ENCODE measurements at places on chromosomes 1 and 21.
A peak's percentile ranks its signal among the peaks of the same experiment; 100 is the strongest.

GRCh38 chr1:104266612-104267011 is 516.9 kb downstream of the AMY1C start:
- no peak for DNase-seq

GRCh38 chr1:197178998-197179397 is 32.5 kb upstream of the ASPM start:
- DNase-seq, result no peak

DNA sequence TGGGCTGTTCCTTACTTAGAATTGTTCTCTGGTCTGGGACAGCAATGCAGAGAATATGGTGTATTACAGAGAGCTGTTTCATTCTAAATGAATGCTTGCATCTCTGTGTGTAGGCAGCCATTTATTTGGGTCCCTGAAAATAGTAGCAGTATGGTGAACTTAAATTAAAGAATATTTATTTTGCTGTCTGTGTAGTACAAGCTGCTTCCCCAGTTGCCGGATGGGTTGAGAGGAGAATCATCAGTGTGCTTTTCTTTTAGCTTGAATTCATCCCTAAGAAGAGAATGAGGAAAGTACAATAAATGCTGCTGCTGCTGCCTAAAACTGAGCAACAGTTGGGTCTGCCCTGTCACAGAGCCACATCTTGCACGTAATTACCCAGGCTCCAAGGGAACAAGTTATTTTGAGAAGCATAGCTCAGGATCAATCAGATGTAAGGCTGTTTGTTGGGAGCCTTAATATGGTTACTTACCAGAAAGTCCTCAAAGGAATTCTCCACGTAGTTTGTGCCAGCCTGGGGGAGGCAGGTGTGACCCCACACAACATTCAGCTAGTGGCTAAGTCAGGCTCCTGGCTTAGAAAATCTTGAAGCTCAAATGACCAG is 16.6 kb downstream of the ACTN2 start:
- no peak for DNase-seq

GRCh38 chr1:97739596-97740103 is 181.2 kb downstream of the DPYD start:
- DNase-seq, result no peak

DNA sequence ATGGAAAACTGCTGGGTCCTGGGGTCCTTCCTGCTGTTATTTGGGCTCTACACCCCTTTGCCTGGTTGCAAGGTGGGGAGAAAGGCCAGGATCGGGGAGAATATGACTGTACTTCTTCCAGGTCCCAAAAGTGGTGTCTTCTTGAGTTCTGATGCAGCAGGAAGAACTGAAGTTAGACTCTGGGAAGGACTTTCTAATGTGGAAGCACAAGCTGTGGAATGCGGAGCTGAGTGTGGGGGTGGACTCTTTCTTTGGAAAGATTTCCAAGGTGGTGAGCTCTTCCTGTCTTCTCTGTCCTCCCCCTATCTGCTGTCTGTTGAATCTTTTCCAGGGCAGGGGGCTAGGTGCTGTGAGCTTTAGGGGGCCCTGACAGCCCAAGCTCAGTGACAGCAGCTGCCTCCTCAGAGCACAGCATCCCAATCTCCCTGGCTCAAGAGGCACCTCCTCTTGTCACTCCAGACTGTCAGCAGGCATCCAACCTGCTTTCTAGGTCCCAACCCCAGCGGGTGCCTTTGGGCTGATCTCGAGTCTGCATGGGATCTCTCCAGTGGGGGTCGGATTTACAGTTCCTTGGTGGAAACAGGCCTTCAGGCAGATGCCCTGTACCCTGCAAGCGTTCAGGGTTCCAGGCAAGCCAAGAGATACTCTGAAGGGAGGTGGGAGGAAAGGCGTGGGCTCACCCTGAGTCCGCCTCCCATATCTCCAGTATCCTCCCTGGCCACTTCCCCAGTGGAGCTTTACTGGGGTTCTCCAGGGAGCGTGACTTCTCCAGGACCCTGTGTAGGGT is 23.2 kb downstream of the ADORA1 start:
- DNase-seq, result no peak

- DNase-seq, result no peak
Measured at GRCh38 chr1:160541622-160542302, 18.7 kb upstream of the SLAMF6 start.

- DNase-seq, result no peak
Measured at GRCh38 chr1:5340560-5341130, 651.6 kb downstream of the NPHP4 start.

DNA sequence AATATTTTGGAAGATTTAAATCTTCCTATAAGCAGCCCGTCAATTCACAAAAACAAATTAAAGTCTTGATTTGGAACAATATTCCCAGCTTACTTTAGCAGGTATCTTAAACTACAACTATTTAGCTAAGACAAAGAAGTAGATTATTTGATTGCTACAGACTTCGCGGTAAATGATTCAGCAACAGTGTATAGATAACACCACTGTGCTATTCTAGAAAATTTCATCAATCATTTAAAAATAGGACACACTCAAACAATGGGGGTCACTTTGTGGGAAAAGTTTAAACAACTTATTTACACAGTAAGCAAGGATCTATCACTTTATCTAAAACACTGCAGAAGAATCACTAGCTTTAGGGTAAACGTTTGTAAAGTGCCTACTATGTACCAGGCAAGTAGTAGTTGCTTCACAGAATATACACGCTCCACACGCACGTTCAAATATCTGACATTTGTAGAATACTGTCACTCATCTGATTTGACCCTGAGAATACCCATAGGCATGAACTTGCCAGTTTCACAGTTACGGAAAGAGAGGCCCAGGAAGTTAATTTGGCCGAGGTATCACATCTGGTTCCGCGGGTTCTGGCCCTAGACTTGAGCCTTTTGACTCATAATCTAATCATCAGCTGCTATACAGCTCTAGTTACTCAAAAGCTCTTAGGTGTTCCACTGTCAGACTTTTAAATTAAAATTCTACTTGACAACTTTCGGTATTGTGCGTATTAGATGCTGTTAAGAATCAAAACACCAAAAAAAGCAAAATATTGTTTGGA is 876 bp downstream of the DENND2C start:
- DNase-seq, result no peak

DNA sequence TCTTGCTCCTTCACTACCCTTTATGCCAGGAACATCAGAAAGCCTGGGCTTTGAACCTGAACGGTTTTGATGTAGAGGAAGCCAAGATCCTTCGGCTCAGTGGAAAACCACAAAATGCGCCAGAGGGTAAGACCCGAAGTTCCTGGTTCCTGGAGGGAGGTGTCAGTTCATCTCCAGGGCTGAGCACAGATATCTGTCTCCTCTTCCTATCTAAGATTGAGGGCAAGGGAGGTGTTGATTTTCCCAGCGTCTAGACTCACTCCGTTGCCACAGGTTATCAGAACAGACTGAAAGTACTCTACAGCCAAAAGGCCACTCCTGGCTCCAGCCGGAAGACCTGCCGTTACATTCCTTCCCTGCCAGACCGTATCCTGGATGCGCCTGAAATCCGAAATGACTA is 915 bp downstream of the CDC20 start:
- DNase-seq, result no peak

GRCh38 chr1:88523854-88524528 is 160.1 kb upstream of the PKN2 start:
- no peak for DNase-seq

DNA sequence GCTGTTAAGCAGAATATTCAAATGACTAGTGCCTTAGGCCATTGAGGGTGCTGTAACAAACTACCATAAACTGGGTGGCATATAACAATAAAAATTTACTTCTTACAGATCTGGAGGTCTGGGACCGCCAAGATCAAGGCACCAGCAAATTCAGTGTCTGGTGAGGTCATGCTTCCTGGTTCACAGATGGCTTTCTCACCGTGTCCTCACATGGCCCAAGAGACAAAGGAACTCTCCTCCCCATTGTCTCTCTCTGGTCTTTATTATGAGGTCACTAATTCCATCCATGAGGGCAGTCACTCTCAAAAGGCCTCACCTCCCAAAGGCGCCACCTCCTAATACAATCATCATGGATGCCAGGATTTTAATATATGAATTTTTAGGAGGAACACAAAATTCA is 127.3 kb downstream of the GABPA start:
- no peak for DNase-seq

DNA sequence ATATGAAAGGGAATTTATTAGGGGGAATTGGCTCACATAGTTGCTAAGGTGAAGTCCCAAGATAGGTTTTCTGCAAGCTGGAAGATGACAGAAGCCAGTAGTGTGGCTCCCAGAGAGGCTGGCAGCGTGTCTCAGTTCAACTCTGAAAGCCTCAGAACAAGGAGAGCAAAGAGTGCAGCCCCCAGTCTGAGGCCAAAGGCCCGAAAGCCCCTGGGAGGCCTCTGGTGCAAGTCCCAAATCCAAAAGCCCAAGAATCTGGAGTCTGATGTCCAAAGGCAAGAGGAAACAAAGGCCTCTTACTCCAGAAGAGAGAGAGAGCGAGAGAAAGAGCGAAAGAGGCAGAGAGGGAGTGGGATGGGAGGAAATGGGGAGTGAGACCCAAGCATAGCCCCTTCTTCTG is 18.3 kb downstream of the KCNA2 start:
- no peak for DNase-seq

- DNase-seq, result no peak
Measured at GRCh38 chr1:160351629-160352028, 8.4 kb downstream of the NCSTN start.

DNA sequence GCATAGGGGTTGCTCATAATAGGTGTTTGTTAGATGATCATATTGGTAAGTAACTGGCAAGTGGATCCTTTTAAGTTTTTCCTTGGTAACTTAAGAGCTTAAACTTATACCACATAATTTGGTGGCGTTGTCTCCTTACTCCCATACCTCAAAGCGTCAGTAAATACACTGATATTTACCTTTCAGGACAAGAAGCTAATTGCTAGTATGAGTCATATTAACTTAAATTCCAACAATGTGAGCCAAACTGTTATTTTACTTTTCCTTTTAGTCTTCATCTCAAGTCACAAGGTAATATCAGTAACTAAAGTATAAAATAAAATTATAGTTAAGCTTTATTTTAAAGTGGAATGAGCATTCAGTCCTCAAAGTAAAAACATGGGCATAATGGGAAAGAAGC is 9.0 kb upstream of the SH3GLB1 start:
- no peak for DNase-seq

- DNase-seq, result no peak
Measured at GRCh38 chr21:25215698-25216384, 391.4 kb downstream of the MRPL39 start.

DNA sequence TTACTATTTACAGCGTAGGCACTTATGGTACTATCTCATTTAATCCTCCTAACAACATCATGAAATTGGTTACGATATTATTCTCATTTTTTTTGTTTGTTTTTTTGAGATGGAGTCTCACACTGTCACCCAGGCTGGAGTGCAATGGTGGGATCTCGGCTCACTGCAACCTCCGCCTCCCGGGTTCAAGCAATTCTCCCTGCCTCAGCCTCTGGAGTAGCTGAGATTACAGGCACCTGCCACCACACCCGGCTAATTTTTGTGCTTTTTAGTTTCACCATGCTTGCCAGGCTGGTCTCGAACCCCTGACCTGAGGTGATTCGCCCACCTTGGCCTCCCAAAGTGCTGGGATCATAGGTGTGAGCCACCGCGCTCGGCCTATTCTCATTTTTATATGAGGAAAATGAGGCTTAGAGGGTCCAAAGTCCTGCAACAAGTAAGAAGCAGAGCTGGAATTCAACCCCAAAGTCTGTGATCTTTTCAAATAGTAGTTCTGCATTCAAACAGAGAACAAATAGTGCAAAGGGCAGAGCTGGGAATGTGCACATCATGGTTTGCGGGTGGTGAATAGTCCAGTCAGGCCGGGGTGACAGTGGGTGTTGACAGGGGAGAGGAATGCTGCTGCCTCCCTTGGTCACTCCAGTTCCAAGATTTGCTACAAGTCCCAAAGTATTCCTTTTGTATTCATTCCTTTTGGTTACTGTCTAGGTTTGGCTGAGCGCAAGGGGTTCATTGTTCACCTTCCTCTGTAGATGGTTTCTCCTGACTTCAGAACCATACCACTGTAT is 4.6 kb downstream of the PRUNE1 start:
- DNase-seq, result no peak

DNA sequence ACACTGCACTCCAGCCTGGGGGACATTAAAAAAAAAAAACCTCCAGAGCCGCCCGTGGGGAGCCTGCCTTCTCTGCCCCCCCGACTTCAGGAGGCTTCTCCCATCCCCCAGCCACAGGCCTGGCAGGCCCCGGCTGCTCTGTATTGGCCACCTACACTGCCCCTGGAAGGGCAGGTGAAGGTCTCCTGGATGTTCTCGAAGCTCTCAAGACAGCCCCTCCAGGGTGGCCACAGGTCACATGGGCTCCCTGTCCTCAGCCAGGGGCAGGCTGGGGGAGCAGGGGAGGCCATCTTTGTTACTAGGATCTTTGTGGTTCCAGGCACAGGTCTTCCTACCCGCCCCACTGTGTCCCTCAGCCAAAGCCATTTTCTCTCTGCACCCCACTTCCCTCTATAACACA is 32.8 kb downstream of the PADI6 start:
- DNase-seq, result no peak

- DNase-seq, result no peak
Measured at GRCh38 chr21:45632160-45632559, 11.4 kb upstream of the PCBP3 start.

DNA sequence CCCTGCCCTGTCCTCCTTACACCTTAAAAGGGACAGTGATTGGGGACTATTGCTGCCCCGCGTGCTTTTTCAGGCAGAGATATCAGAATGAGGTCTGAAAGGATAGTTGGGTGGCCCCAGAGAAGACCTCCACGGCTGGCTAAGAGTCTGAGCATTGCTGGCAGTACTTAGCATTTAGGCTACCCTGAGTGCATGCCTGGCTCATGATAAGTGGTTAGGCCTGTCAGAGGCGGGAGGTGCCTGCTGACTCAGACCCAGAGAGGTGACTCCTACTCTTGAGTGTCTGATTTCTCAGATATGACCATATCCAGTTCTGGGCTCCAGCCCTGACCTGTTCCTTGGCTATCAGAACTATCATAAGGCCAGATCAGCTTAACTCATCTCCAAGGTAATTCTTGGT is 213.7 kb downstream of the PBX1 start:
- DNase-seq, result no peak

- no peak for DNase-seq
Measured at GRCh38 chr21:46674430-46675007, 39.0 kb downstream of the PRMT2 start.

DNA sequence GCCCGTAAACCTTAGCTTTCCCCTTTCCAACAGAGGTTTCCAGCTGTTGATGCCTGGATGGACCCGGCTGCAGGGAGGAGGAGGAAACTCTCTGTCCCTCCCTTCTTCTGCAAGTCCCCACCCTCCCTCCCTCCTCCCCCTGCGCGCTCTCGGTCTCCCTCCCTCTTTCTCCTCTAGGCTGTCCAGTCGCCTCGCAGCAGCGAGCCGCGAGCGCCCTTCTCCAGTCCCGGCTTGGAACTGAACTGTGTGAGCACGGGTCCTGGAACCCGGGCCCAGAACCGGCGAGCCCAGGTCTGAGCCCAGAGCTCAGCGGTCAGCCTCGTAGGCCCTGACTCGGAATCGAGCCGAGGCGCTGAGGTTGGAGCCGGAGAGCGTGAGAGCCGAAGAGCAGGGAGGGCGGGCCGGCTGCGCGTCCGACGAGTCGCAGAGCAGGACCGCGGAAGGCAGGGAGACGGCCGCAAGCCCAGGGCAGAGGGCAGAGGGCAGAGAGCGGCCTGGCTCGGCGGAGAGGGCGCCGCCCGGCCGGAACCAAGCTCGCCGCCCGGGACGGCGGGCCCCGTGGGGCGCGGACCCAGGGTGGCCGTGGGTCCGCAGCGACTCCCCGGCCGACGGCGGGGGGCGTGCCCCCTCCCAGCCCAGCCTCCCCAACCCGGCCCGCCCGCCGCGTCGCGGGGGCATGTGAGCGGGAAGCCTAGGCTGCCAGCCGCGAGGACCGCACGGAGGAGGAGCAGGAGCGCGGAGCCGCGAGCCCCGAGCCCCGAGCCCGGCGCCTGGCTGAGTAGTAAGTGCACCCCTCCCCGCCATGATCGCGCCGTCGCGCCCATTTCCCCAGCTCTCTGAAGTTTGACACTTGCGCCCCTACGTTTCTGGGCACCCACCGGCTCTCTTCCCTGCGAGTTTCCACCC is at the start of gene SOX13:
Gene SOX13 (plus strand): TSS at position 185 of the 906 bp plus-strand sequence. CDS start 39,801 bp downstream, outside the sequence.
- DNase-seq, result peak; percentile 86
